Smooth muscle cell of the umbilical artery (primary cell): ENCODE measurements at places on chromosomes 3 and 15. TPM values are rescaled to one million over a fixed set of nuclear protein-coding genes. Genes with fewer than 3 reads are reported as not detected.

Gene PTPRG
- total RNA-seq = 28.2 and 29.5 TPM in 2 replicates

Gene SERINC4
- not detected in 2 replicates for total RNA-seq

Gene CXCR6
- total RNA-seq = not detected in 2 replicates

Gene DAZL
- total RNA-seq = not detected in 2 replicates

Gene TEX55
- not detected in 2 replicates for total RNA-seq

Gene C3orf85
- not detected in 2 replicates for total RNA-seq

Gene CLRN1
- not detected in 2 replicates for total RNA-seq

Gene TIMP4
- 1.8 and 2.1 TPM in 2 replicates for total RNA-seq

Gene TGM5
- total RNA-seq = not detected in 2 replicates

Gene LRRC15
- 2.2 and 2.4 TPM in 2 replicates for total RNA-seq

Gene FBXW12
- total RNA-seq = not detected in 2 replicates

Gene PLA2G4F
- not detected in 2 replicates for total RNA-seq

Gene SEMA5B
- total RNA-seq = not detected in 2 replicates

Gene LAMB2
- total RNA-seq = 896 and 1,055 TPM in 2 replicates

Gene PAK6
- total RNA-seq = 0.28 TPM in 1 of 2 replicates, not detected in the other

Gene ISG20
- total RNA-seq = 0.59 and 1.2 TPM in 2 replicates

Gene ABHD10
- total RNA-seq = 54.0 and 63.6 TPM in 2 replicates

Gene ALPK3
- total RNA-seq = 0.89 and 9.8 TPM in 2 replicates

Gene DLEC1
- total RNA-seq = under 0.01 and 0.09 TPM in 2 replicates

Gene STARD5
- 6.7 and 14.3 TPM in 2 replicates for total RNA-seq

Gene C3orf20
- 0.05 TPM in 1 of 2 replicates, not detected in the other for total RNA-seq

Gene CYP1A2
- total RNA-seq = not detected in 2 replicates

Gene ALDH1L1
- total RNA-seq = not detected in 2 replicates

Gene CPNE9
- total RNA-seq = not detected in 2 replicates

Gene XIRP1
- total RNA-seq = 0.05 TPM in 1 of 2 replicates, not detected in the other

Gene AHSG
- total RNA-seq = under 0.01 and 0.09 TPM in 2 replicates

Gene HTR3C
- total RNA-seq = not detected in 2 replicates

Gene ARPIN
- total RNA-seq = 7.4 and 8.6 TPM in 2 replicates

Gene C3orf70
- total RNA-seq = 0.23 and 1.5 TPM in 2 replicates

Gene GPR62
- total RNA-seq = 0.05 TPM in 1 of 2 replicates, not detected in the other

Gene HYAL1
- total RNA-seq = 0.30 and 0.42 TPM in 2 replicates

Gene INSYN1
- 0.23 and 1.5 TPM in 2 replicates for total RNA-seq

Gene KNG1
- total RNA-seq = not detected in 2 replicates

Gene PRSS50
- not detected in 2 replicates for total RNA-seq

Gene AGBL1
- total RNA-seq = not detected in 2 replicates

Gene GOLGA6B
- not detected in 2 replicates for total RNA-seq

Gene PLSCR5
- total RNA-seq = not detected in 2 replicates

Gene SOX14
- not detected in 2 replicates for total RNA-seq

Gene TRH
- not detected in 2 replicates for total RNA-seq

Gene CCDC39
- not detected in 2 replicates for total RNA-seq
